CD4-positive, alpha-beta T cell treated with Interleukin-4 for 1 hour (primary cell): ENCODE measurements at places on chromosomes 7 and 10.

- DNase-seq, result no peak
These were observed 8.4 kb upstream of the PURB start for GRCh38 chr7:44893710-44894234.

GRCh38 chr10:5416981-5417380 is 4.6 kb downstream of the NET1 start:
- no peak for DNase-seq

- DNase-seq, result no peak
These were observed 19.6 kb upstream of the ADD3 start for GRCh38 chr10:109988212-109988596.

DNA sequence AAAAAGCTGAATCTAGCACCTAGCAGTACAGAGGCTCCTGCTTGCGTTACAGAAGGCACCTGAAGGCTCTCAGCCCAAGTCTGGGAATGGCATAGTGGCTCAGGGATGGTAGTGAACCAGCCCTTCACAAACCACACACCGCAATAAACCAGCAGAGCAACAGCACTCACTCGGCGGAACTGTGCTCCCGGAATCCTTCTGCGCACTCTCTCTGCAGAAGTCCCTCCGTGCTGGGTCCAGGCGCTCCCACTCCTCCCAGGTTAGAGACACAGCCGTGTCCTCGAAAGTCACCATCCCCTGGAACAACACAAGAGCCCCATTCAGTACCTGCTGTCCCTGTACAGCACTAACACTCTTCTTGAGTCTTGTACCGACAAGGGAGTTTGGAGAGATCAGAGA is 1.5 kb downstream of the ZNF394 start:
- DNase-seq, result no peak

- no peak for DNase-seq
These were observed 129.5 kb downstream of the SDK1 start for GRCh38 chr7:3430588-3430987.

DNA sequence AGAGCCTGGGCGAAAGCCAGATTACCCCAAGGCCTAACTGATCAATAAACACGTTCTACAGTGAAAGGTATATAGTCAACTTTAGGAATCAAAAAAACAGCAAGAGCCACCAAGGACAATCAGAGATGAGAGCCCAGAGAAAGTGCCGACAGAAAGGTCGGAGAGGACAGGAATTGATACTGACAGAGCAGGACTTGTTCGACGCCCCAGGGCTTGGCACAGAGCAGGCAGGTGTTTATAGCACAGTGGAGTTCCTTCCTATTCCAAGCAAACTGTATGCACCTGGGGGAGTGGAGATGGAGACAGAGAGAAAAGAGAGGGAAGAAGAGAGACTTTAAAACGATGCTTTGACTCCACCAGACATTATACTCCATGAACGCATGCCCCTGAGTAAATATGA is 39.5 kb downstream of the PPP1R3C start:
- DNase-seq, result no peak

DNA sequence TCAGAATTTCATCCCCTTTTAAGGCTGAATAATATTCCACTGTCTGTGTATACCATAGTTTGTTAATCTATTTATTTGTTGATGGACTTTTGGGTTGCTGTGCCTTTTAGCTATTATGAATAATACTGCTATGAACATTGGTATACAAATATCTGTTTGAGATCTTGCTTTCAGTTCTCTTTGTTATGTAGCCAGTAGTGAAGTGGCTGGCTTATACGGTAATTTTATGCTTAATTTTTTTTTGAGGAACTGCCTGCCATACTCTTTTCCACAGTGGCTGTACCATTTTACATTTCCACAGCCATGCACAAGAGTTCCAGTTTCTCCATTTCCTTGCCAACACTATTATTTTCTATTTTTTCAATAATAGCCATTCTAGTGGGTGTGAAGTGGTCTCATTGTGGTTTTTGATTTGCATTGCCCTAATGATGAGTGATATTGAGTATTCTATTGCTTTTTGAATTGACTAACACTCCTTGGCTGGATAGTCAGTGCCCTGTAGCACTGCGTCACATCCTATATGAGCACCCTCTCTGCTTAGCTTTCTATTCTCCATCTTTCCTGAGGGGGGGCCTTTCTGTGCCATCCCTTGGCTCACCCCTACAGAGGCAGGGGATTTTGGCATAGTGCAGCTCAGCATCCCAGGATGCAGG is 29.4 kb upstream of the RAPGEF5 start:
- no peak for DNase-seq

DNA sequence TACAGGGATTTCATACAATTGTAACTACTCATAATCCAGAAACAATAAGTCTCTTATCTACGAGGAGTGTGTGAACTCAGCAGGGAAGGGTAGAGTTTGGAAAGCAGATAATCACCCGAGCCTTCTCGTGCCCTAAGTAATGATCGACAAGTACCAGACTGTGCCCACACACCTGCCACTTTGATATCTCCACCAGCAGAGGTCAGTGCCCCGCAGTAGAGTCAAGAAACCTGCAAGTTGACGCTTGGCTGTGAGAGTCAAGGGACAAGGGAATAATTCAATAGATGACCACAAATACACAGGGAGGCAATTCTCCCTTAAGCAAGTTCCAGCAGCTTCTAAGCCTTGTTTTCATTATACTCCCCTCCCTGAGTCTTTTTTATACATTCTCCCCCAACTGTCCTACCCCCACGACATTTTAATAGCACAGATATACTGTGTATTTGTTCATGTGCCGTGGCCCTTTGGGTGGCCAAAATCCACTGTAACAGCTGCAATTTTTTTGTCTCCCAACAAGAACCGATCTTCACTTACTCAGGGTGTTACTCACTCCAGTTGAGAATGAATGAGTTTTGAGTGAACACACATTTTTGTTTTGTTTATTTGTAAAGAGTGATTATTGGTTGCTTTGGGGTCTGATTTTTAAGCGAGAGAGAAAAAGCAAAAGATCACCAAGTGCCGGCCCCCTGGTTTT is 106.9 kb upstream of the RHEB start:
- DNase-seq, result peak; percentile 44

- DNase-seq, result no peak
These were observed 295.3 kb downstream of the ELMO1 start for GRCh38 chr7:37153376-37153775.

DNA sequence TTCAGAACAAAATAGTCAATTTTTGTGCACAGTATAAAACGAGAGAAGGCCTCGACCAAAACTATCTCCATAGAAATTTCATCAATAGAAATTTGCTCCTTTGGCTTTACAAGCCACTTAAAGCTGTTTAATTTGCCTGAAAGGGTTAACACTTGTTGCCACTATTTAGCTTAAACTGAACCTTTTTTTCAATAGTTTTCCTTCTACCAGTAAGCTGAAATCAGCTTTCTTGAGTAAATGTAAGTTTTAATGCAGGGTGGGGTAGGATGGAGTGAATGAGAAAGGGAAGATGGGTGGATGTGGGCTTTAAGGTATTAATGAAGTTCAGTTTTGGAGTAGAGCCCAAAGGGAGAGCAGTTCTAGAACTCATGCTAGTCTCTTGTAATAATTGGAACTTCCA is 39.5 kb downstream of the ARL4A start:
- DNase-seq, result no peak
